ENCODE measurements at places on chromosomes 1 and 21.

DNA sequence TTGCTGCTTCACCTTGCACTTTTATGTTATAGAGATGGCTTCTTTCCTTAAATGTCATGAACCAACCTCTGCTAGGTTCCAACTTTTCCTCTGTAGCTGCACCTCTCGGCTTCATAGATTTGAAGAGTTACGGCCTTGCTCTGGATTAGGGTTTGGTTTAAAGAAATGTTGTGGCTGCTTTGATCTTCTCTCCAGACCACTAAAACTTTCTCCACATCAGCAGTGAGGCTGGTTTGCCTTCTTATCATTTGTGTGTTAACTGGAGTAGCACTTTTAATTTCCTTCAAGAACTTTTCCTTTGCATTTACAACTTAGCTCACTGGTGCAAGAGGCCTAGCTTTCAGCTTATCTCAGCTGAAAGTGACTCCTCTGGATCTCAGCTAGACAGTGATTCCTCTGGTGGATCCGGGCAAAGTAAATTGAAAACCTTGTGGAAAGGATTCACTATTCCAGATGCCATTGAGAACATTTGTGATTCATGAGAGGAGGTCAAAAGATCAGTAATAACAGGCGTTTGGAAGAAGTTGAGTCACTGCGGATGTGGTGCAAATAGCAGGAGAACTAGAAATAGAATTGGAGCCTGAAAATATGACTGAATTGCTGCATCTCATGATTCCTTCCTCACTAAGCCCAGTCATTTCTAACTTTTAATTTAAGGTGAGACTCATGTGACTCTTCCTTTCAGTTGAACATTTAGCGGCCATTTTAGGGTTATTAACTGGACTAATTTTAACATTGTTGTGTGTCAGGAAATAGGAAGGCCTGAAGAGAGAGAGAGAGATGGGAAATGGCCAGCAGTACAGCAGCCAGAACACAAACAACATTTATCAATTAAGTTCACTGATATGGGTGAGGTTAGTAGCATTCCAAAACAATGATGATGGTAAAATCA lies 16.2 kb upstream of the RGS1 start:
- DNase-seq: no peak

GRCh38 chr1:202968895-202969295 lies 1.8 kb upstream of the CYB5R1 start:
- DNase-seq: peak; percentile 44

- DNase-seq: peak; percentile 51
These were observed 148.5 kb downstream of the TENT5C start for GRCh38 chr1:117754061-117754969.

- DNase-seq: no peak
These were observed 172.5 kb upstream of the GJB5 start for GRCh38 chr1:34582356-34582755.

Data from retina (tissue), 1 donor.